ENCODE measurements at places on chromosomes 16 and 17.
A peak's percentile ranks its signal among the peaks of the same experiment; 100 is the strongest.

DNA sequence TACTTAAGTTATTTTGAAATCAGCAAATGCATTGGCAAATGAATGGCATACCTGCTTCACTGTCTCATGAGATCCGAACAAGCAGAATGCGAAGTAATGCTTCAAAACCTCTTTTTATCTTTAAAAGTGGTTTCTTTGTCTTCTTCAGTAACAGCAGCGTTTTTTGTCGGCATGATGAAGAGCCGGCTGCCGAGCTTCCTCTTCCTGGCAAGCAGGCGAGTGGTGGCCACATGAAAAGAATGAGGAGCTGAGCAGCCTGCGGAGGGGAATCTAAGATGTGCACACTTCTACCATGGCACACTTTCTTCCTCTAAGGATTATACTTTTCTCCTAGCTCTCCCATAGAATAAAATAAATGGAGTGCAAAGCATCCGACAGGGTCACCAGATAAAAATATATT, 42.4 kb upstream of the AKTIP start:
- peak; percentile 77 for DNase-seq

DNA sequence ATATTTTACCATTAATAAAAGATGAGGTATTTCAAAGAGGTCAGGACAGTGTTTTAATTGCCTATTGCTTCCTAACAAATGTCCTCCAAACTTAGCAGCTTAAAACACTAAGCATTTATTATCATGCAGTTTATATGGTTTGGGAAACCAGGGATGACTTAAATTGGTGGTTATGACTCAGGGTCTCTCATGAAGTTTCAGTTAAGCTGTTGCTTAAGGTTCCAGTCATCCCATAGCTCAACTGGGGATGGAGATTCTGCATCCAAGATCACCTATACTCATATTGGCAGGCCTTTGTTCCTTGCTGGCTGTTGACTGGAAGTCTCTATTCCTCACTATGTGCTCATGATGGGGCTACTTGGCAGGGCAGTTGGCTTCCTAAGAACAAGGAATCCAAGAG, 1329.9 kb upstream of the GOT2 start:
- DNase-seq, result no peak

DNA sequence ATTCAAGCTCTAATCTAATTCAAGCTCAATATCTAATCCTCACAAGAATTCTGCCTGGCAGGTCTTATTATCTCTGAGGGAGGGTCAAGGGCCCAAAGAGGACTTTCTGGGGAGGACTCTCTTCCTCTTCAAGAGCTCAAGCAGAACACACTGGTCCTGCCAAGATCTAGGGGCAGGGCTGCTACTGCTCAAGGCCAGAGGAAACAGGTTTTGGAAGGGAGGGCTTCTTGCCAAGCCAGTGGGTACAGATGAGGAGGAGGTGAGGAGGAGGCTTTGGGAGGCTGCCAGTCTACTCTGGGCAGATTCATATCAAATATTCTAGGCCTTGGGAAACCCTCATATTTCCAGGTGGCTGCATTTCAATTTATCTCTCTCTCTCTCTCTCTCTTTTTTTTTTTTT, 51.8 kb upstream of the IL34 start:
- DNase-seq, result no peak

DNA sequence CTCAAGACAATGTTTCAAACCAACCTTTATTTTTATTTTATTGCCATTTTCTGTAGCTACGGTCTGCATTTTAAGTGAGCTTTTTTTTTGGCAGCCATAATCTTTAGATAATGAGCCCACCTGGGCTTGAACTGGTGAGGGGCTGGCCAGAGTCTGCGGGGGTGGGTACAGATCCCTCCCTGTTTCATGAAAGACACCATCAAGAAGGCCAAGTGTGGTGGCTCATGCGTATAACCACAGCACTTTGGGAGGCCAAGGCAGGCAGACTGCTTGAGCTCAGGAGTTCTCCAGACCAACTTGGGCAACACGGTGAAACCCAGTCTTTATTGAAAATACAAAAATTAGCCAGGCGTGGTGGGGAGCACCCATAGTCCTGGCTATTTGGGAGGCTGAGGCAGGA, 113.7 kb downstream of the CPPED1 start:
- DNase-seq, result no peak

DNA sequence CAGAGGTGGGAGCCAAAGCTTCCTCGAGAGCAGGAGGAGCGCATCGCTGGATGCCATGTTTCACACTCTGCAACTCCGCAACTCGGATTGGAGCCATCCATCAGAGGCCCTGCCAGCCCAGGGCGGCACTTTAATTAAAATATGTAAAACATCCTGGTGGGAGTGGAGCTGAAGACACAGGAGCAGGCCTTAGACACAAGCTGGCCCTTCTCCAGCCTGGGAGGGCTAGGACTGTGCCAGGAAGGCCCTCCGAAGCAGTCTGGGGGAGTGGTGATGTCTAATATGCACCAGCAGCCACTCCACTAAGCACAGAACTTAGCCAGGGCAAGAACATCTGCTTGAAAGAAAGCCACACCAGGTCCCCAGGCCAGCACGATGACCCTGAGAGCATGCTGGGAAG, 5.8 kb upstream of the CCDC182 start:
- no peak for DNase-seq

- DNase-seq, result no peak
These were observed 351.2 kb upstream of the DYNLRB2 start for GRCh38 chr16:80189476-80190175.

- no peak for DNase-seq
These were observed 170.4 kb downstream of the ZFHX3 start for GRCh38 chr16:72877374-72878028.

Data from naive thymus-derived CD8-positive, alpha-beta T cell (primary cell).